ENCODE measurements at places on chromosomes 7 and 10. TPM values are rescaled to one million over a fixed set of nuclear protein-coding genes. Genes with fewer than 3 reads are reported as not detected.

GRCh38 chr7:288671-289101 is 1.3 kb upstream of the FOXL3 start:
- no peak for DNase-seq

GRCh38 chr7:29805886-29806207 is 461 bp upstream of the WIPF3 start:
- DNase-seq = no peak

DNA sequence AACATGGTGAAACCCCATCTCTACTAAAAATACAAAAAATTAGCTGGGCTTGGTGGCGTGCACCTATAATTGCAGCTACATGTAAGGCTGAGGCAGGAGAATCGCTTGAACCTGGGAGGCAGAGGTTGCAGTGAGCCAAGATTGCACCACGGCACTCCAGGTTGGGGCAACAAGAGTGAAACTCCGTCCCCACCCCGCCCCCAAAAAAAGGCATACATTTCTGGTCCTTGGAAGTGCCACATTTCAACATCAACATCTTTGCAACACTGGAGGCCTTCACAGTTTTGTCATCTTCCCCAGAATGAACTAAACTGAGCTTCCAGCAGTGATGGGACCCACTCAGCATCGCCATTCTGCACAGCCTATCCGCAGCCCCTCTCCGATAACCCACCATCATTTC is 36.6 kb downstream of the FAM53B start:
- DNase-seq = no peak

DNA sequence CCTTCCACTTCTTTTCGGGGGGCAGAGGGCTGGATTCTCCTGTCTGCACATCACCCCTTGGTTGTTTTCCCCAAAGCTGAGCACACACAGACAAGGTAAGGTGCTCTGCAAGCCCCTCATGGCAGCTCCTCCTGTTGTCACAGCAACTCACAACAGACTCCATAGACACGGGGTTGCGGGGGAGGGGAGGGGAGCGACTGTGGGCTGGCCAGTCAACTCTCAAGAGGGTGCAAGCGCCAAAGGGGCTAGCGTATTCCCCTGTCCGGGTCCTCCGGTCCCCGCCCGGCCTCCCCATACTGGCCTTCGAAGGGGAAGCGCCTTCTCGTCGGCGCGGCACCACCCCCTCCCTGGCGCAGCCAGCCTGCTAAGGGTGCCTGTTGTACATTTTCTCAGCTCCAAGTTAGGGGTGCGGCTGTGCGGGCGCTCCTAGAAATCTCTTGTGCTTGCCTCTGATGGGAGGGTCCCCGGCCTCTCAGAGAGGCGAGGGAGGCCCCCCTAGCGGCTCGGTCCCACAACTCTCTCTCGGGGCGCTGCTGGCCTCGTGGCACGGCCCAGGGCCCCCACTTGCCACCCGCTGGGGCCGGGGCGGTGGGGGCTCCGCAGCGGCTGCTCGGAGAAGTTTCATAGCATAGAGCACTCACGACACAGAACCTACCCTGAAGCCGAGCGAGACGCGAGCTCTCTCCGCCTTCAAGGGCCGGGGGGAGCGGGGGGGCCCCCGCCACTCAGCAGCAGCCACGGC is 498 bp downstream of the RHOBTB1 start:
- peak; percentile 69 for DNase-seq

- peak; percentile 33 for DNase-seq
Observed at GRCh38 chr10:123236126-123236525, 81.9 kb downstream of the BUB3 start.

GRCh38 chr7:132758986-132759385 is 182.7 kb upstream of the PLXNA4 start:
- DNase-seq = no peak

DNA sequence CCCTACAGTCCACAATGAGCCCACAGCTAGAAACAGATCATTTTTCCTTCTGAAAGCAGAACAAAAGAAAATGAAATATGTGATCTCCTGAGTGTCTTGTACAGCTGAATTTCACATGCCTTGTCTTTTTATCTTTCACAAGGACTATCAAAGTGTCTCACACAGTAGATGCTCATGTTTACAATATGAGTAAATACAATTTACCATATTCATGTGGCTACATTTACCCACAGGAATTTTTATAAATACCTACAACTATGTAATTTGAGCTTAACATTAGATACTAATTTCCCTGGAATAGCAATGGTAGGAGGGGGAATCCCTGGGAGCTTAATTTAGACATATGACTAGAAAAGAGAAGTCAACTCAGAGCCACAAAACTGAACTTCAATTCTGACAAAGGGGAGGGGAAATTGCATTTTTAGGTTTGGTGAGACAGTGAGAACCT is 186.2 kb downstream of the MACC1 start:
- DNase-seq = no peak

DNA sequence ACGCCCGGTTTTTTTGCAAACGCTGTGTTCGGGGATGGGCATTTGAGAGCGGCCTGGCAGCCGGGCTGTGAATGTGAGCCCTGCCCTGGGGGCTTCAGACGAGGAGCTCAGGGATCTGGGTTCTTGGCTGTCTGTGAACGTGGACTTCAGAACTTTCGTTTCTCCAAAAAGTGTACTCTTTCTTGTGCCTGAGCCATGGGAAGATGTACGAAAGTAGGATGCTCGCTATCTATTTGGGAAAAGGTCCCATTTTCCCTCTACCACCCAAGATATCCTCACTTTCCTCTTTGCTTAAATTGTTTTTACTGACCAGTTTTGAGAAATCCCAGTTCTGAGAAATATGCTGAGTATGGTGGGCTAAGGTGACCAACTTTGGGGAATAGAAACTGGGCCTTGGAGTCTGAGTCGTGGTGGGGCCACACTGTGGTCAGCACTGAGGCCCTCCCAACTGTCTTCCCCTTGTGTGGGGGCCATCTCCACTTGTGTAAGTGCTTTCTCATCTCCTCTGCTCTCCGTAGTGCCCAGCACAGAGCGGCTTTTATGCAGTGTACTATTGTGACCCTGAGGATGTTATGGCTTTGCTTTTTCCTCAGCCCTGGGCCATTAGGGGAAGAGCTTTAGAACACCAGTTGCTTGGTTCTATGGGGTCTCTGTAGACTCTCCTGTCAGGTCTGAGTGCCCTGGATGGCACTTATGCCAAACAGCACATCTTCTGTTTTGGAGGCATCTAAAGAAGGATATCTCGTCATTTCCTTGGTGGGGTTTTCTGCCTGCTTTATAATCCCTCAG is 918 bp downstream of the DBNL start:
- DNase-seq = no peak

- DNase-seq = no peak
Observed at GRCh38 chr10:69067189-69067588, 20.7 kb upstream of the SRGN start.

- no peak for DNase-seq
Observed at GRCh38 chr10:130190737-130191115, 54.5 kb downstream of the GLRX3 start.

CFAP70 gene
- 0.06 TPM for total RNA-seq

ACSL5 gene
- 1.0 TPM for total RNA-seq

PPP1R17 gene
- total RNA-seq = not detected

CCDC172 gene
- not detected for total RNA-seq

INMT gene
- total RNA-seq = 0.17 TPM

SPACDR gene
- total RNA-seq = 3.9 TPM

GSDME gene
- total RNA-seq = 3.0 TPM

Data from A673 (cell line).